ENCODE measurements at places on chromosomes 5 and 9. TPM values are rescaled to one million over a fixed set of nuclear protein-coding genes. Genes with fewer than 3 reads are reported as not detected.

DNA sequence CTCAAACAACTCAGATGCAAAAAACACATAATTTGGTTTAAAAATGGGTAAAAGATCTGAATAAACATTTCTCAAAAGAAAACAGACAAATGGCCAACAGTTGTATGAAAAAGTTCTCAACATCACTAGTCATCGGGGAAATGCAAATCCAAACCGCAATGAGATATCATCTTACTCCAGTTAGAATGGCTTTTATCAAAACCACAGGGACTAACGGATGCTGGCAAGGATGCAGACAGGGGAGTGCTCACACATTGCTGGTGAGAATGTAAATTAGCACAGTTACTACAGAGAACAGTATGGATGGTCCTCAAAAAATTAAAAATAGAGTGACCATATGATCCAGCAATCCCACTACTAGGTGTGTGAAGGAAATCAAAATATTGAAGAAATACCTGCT is 589.1 kb upstream of the ADAMTS16 start:
- DNase-seq: no peak

- no peak for DNase-seq
Observed at GRCh38 chr5:58322453-58322852, 137.4 kb downstream of the PLK2 start.

COL15A1 gene
- total RNA-seq: not detected

JAKMIP2 gene
- total RNA-seq: not detected

ZNF474 gene
- total RNA-seq: not detected

- no peak for DNase-seq
Observed at GRCh38 chr5:154086146-154086545, 47.4 kb downstream of the MFAP3 start.

INSL4 gene
- total RNA-seq: not detected

GRCh38 chr5:67770431-67771025 is 445.0 kb upstream of the PIK3R1 start:
- DNase-seq: no peak

ADGRD2 gene
- total RNA-seq: 0.07 TPM

DNA sequence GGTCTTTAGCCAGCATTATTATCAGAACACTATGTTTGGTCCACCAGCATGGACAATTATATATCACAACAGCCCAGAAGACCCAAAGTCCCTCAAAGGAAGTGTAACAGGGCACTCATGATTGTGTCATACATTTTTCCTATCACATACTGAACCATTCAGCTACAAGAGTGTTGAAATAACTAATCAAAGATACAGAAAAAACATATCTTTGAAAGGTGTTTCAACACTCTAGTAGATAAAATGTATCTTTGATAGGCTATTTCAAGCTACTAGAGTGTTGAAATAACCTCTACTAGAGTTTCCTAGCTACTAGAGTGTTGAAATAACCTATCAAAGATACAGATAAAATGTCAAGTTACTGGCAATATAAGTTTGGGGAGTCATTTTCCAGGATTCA is 545.0 kb downstream of the PRR16 start:
- DNase-seq: no peak

- DNase-seq: peak; percentile 32
Observed at GRCh38 chr9:89802781-89803355, 198.1 kb downstream of the GADD45G start.

PCDHGB6 gene
- 0.14 TPM for total RNA-seq
